Activated CD4-positive, alpha-beta T cell treated with anti-CD3 and anti-CD28 coated beads for 1 hour (primary cell): ENCODE measurements at places on chromosomes 12 and 14.

- DNase-seq, result no peak
Measured at GRCh38 chr14:35261774-35262173, 30.4 kb upstream of the PSMA6 start.

DNA sequence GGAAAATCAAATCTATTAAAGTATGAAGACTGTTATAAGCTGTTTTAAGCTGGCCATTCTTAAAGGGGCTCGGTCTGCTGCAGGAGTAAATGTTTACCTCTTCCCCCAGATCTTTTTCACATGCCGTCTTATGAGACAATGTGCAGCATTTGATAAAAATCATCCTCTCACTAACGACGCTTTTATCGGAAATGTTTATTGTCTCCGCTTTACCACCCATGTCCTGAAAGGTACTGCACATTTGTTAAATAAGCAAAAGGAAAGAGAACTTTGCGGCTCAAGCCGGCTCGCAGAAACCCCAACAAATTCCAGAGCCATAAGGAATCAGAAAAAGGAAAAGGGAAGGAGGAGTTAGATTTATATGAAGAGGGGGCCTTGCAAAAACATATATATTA, 137.8 kb downstream of the HMGA2 start:
- DNase-seq, result no peak

- no peak for DNase-seq
Measured at GRCh38 chr12:117060246-117060928, 38.8 kb downstream of the TESC start.

- DNase-seq, result no peak
Measured at GRCh38 chr14:33848706-33849454, 102.0 kb downstream of the EGLN3 start.

DNA sequence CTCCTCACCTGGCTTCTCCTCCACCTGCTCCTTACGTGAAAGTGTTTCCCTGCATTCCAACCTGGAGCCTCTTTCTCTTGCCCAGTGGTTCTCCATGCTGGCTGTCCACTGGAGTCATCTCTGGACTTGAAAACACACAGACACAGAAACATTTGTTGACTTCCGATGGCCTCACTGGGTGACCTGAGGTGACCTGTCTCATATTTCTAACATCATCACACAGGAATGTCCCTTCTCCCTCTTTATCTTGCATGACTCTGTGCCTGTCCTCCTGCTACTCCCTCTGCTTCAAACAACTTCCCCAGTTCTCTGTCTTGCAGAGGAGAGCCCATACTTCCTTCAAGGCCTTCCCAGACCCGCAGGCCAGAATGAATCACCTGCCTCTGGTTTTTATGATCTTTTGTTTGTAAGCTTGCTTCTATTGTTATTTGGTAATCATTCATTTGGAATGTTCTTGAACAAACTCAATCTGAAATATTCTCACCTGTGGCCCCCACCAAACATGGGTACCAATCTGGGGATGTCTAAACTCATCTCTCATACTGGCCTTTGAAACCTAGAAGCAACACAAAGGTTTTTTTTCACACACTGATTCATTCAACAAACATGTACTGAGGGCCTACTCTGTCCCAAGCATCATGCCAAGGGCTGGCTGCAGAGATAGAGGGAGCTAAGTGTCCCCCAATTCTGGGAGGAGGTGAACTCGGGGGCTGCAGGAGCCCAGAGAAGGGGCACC, 9.7 kb upstream of the RIN3 start:
- no peak for DNase-seq

DNA sequence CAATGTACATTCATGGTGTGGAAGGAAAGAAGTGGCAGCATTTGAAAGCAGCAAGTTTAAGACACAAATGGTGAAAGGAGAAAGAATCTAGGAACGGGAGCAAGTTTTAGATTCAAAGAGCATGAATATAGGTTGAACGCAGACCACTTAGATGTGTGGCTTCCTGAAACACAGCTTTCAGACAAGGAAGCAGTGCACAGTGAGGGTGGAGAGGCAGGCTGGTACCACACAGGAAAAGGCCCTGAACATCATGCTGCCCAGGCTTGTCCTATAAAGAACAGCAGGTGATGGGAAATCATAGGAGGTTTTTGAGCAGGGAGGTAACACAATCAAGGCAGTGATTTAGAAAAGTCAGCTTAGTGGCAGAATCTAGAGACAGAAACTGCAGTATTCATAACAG, 35.6 kb downstream of the GNS start:
- DNase-seq, result no peak

GRCh38 chr12:28583701-28584261, 393.5 kb downstream of the CCDC91 start:
- DNase-seq, result no peak

DNA sequence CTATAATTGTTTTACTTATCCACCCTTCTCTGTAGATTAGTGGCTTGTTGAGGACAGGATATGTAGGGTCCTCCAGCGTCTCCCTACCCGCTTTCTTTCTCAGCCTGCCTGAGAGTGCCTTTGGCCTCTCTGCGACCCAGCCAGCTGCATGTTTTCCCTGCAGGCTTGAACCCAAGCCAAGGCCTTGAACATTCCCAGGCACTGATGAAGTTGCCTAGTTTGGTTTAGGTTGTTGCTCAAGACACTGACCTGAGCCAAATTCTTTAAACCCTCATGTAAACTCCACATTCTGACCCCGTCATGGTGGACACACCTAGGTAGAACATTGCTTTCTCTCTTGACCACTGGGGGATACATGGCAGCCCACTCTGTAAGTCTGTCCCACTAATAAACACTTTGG, 33.4 kb upstream of the TXNRD1 start:
- no peak for DNase-seq

DNA sequence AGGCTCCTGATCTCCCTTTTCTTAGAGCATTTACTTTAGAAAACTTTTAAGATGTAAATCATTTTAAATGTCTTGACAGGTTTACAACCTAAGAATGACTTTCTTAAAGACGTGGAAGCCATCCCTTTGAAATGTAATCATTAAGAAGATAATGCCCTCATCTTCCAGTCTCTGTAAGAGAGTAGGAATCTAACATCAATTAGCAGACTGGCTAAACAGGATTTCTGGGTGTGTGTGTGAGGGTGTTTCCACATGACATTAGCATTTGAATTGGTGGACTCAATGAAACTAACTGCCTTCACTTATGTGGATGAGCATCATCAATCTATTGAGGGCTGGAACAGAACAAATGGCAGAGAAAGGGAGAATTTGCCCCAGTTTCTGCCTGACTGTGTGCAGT, 329.5 kb downstream of the RPL10L start:
- no peak for DNase-seq

- DNase-seq, result no peak
Measured at GRCh38 chr12:98701166-98701565, 56.1 kb downstream of the APAF1 start.

- no peak for DNase-seq
Measured at GRCh38 chr14:101217080-101217463, 313.6 kb upstream of the RTL1 start.

DNA sequence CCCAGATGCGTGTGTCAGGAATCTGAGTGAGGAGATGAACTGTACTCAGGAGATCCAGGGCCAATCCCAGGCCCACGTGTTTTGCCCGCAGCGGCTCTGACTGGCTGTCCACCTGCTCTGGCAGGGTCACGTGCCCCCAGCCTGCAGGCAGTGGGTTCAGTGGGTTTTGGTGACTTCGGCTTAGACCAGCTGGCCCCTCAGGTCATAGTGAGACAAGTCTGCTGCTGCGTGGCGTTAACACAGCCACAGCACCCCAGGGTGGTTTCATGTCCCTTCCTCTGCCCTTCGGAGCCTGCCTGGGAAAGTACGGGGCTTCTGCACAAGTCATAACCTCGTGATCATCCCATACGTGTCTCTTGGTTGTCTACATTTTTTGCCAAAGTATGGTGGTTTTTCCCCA, 2.6 kb downstream of the FBRSL1 start:
- DNase-seq, result no peak

DNA sequence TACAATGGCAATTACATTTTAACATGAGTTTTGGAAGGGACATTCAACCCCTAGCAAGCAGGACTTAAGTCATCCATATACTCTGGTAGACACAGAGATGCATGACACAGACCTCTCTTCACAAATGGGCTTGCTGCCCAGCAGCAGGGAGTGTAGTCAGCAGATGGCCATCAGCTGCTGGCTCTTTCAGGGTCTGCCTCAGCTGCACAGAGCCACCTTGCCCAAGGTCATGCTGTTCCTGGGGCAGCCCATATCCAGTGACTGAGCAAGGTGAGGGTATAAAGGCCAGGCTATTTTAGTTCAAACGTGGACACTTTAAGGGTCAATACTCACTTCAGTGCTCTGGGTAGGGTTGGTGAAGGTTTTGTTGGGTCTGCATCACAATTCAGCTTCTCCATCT, 58.3 kb upstream of the JDP2 start:
- DNase-seq, result no peak

GRCh38 chr12:38887770-38888169, 17.6 kb downstream of the CPNE8 start:
- no peak for DNase-seq

DNA sequence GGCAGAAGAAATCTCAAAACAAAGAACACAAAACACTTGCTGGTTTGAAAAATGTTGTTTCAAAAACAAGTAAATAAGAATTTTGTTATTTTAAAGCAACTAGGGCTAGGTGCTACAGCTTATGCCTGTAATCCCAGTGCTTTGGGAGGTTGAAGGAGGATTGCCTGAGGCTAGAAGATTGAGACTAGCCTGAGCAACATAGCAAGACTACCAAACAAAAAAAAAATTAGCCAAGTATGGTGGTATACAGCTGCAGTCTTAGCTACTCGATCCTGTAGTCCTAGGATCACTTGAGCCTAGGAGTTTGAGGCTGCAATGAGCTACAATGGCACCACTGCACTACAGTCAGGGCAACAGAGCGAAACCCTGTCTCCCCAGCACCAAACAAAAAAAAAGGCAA, 32.6 kb upstream of the MTERF2 start:
- no peak for DNase-seq

- no peak for DNase-seq
Measured at GRCh38 chr14:58769011-58769643, 131.4 kb downstream of the DACT1 start.

- no peak for DNase-seq
Measured at GRCh38 chr14:64990296-64990695, 3.6 kb downstream of the FNTB start.

- DNase-seq, result no peak
Measured at GRCh38 chr12:22684140-22685118, 59.5 kb downstream of the ETNK1 start.

GRCh38 chr14:54976316-54976715, 50.6 kb downstream of the WDHD1 start:
- no peak for DNase-seq

- no peak for DNase-seq
Measured at GRCh38 chr12:121439715-121440114, 39.8 kb downstream of the RNF34 start.

- no peak for DNase-seq
Measured at GRCh38 chr14:67571991-67572323, 28.1 kb downstream of the PIGH start.

DNA sequence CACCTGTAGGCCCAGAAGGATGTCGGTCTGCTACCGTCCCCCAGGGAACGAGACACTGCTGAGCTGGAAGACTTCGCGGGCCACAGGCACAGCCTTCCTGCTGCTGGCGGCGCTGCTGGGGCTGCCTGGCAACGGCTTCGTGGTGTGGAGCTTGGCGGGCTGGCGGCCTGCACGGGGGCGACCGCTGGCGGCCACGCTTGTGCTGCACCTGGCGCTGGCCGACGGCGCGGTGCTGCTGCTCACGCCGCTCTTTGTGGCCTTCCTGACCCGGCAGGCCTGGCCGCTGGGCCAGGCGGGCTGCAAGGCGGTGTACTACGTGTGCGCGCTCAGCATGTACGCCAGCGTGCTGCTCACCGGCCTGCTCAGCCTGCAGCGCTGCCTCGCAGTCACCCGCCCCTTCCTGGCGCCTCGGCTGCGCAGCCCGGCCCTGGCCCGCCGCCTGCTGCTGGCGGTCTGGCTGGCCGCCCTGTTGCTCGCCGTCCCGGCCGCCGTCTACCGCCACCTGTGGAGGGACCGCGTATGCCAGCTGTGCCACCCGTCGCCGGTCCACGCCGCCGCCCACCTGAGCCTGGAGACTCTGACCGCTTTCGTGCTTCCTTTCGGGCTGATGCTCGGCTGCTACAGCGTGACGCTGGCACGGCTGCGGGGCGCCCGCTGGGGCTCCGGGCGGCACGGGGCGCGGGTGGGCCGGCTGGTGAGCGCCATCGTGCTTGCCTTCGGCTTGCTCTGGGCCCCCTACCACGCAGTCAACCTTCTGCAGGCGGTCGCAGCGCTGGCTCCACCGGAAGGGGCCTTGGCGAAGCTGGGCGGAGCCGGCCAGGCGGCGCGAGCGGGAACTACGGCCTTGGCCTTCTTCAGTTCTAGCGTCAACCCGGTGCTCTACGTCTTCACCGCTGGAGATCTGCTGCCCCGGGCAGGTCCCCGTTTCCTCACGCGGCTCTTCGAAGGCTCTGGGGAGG, at the start of gene LTB4R:
Gene LTB4R (plus strand): TSS at position 857 of the 959 bp plus-strand sequence. CDS start 4,150 bp downstream, outside the sequence.
- DNase-seq, result peak; percentile 52

DNA sequence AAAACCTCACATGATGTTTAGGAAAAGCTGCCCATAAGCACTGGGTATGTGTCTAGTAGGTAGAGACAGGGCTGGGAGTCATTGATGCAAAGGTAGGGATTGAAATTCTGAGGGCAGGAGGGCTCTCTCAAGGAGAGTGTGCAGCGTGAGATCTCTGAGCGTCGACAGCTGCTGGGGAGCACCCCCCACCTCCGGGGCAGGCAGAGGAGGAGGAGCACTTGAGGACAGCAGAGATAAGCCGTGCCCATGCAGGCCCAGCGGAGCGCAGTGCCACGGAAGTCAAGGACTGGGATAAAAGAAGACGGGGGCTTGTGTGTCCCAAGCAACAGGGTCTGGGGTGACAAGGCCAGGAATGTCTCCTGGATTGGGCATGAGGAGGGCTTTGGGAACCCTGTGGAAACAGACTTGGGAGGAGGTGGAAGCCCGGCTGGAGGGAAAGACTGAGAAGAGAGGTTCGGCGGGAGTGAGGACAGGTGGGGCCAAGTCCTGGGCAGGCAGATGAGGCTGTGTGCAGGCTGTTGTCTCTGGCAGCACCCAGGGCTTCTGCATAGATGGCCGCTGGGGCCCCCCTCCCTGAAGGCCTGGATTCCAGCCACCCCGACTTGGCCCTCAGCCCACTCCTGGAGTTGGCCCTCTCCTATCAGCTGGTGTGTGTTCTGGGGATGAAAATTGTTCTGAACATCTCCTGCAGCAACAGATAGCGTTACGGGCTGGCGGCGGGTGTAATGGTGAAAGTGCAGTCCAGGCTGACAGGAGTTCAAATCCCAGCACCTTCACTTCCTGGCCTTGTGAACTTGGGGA, 1.9 kb downstream of the CACNA2D4 start:
- no peak for DNase-seq
